ENCODE measurements at places on chromosomes 4 and X.

GRCh38 chr4:101049549-101050001 lies 297.8 kb downstream of the PPP3CA start:
- H3K27ac ChIP-seq = no peak overlapping the region
- no peak overlapping the region for H3K4me3 ChIP-seq
- H3K4me1 ChIP-seq = peaks cover 3% of the 10 kb centered on the region
- H3K27me3 ChIP-seq = no peaks in the 10 kb centered on the region

GRCh38 chrX:153778181-153778580 lies 2.7 kb upstream of the SRPK3 start:
- H3K27me3 ChIP-seq = no peaks in the 10 kb centered on the region
- H3K27ac ChIP-seq = no peak overlapping the region
- H3K4me1 ChIP-seq = no peaks in the 10 kb centered on the region
- H3K36me3 ChIP-seq = no peaks in the 10 kb centered on the region
- no peak overlapping the region for H3K4me3 ChIP-seq

- peaks cover 13% of the 10 kb centered on the region for H3K36me3 ChIP-seq
- H3K27me3 ChIP-seq = no peaks in the 10 kb centered on the region
- peaks cover 14% of the 10 kb centered on the region for H3K4me1 ChIP-seq
- H3K4me3 ChIP-seq = no peak overlapping the region
Observed at GRCh38 chr4:147846318-147847155, 114.6 kb downstream of the ARHGAP10 start.

DNA sequence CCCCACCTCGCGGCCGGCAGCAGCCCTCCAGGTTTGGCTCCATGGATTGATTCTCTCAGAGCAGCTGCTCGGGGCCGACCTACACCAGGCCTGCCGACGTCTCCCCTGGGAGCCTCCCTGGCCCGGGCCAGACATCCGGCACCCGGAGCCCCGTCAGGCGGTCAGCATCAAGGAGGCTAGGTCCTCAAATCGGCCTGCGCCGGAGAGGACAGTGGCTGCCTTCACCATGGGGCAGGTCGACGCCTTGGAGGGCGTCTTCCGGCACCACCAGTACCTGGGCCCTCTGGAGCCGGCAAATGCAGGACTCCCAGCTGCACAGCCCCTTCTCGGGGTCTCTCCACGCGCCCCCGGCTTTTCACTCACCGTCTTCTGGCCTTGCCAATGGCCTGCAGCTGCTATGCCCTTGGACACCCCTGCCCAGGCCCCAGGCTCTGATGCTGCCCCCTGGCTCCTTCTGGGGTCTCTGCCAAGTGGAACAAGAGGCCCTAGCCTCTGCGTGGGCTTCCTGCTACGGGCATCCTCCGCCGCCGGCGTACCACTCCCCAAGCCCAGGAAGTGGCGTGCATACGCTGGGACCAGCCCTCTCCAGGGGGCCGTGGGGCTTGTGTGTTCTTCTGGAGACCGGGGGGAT lies 341.8 kb downstream of the MAGEB5 start:
- H3K4me1 ChIP-seq = no peaks in the 10 kb centered on the region
- no peaks in the 10 kb centered on the region for H3K36me3 ChIP-seq
- peaks cover 28% of the 10 kb centered on the region for H3K27me3 ChIP-seq

DNA sequence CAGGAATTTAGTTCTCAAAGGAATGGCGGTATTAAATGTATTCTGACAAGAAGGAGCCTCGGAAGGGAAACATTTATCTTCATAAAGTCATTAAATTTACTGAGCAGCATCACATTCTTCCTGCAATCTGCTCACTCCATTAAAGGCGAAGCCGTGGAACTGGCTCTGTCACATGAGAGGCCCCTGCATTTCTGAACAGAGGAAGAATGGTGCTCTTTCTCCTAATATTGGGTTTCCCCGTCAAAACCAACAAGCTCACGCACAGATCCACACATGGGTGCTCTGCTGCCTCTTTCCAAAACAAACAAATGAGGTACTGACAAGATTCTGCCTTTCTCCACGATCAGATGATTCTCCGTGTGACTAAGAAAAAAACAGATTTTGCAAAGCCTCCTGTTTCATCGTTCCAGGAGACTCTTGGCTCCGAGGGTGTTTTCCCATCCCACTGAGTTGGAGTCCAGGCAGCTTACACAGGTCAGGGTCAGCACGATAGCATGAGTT lies 191.2 kb downstream of the IDS start:
- peak overlapping the region; percentile 11 for H3K4me3 ChIP-seq
- peaks cover 22% of the 10 kb centered on the region for H3K4me1 ChIP-seq
- DNase-seq = no peak
- no peaks in the 10 kb centered on the region for H3K27me3 ChIP-seq
- peaks cover 2% of the 10 kb centered on the region for H3K36me3 ChIP-seq
- peak overlapping the region; percentile 86 for H3K27ac ChIP-seq

GRCh38 chrX:72262077-72262476 lies 15.0 kb downstream of the RPS4X start:
- H3K36me3 ChIP-seq = peaks cover 2% of the 10 kb centered on the region
- H3K4me1 ChIP-seq = no peaks in the 10 kb centered on the region
- DNase-seq = no peak
- H3K27ac ChIP-seq = no peak overlapping the region
- no peaks in the 10 kb centered on the region for H3K27me3 ChIP-seq

DNA sequence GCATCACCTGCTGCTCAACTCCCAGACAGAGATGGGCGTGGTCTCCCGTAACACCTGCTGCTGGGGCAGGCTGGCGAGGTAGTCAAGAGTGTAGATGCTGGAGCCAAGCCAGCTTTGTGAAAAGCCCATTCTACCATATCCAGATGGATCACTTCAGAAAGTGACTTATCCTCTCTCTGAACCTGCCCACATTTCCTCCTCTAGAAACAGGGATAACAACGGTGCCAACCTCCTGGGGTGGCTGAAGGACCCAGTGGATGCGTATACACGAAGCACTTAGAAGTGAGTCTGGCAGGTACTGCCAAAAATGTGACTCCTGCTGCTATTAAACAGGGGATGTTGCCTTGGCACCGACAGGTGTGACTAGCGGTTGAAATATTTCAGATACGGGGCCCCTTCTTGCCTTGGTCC lies 95.8 kb downstream of the SORBS2 start:
- no peak overlapping the region for H3K4me3 ChIP-seq
- no peaks in the 10 kb centered on the region for H3K36me3 ChIP-seq
- peaks cover 7% of the 10 kb centered on the region for H3K27me3 ChIP-seq
- no peak overlapping the region for H3K27ac ChIP-seq
- peaks cover 12% of the 10 kb centered on the region for H3K4me1 ChIP-seq

DNA sequence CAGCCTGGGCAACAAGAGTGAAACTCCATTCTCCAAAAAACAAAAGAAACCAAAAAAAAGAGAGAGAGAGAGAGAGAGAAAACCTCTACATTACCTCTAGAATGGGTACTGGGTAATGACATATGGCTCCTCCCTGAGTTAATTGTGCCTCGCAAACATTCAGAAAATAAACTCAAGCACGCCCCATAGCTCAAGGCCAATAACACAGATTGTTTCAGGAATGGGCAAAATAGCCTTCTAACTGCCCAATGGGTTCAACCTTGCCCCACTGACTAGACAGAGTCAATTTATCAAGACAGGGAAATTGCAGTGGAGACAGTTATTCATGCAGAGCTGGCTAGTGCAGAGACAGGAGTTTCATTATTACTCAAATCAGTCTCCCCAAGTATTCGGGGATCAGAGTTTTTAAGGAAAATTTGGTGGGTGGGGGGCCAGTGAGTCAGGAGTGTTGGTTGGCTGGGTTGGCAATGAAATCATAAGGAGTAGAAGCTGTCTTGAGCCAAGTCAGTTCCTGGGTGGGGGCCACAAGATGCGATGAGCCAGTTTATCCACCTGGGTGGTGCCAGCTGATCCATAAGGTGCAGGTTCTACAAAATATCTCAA lies 25.1 kb downstream of the NIPAL1 start:
- peaks cover 4% of the 10 kb centered on the region for H3K36me3 ChIP-seq
- no peaks in the 10 kb centered on the region for H3K27me3 ChIP-seq
- no peak for DNase-seq
- peaks cover 16% of the 10 kb centered on the region for H3K4me1 ChIP-seq

DNA sequence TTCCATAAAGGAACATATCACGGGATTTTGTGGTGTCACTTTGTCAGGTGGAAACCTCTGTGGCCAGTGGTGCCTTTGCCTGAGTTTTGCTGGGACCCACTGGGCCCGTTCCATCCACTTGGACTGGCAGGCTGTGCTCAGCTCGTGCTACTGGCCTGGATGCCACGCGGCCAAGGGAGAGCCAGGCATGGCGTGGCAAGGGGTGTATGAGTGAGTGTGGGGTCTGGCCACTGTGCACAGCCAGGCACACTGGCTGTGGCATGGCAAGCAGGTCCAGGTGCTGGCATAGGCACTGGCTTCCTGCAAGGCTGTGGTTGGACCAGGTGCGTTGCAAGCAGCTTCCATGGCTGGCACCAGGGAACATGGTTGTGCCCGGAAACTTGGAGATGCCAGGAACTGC lies 60.8 kb downstream of the TBCK start:
- DNase-seq = no peak
- peaks cover 2% of the 10 kb centered on the region for H3K36me3 ChIP-seq
- no peaks in the 10 kb centered on the region for H3K27me3 ChIP-seq
- H3K27ac ChIP-seq = no peak overlapping the region

- H3K4me1 ChIP-seq = peaks cover 6% of the 10 kb centered on the region
- peaks cover 14% of the 10 kb centered on the region for H3K36me3 ChIP-seq
- no peaks in the 10 kb centered on the region for H3K27me3 ChIP-seq
- DNase-seq = no peak
- no peak overlapping the region for H3K4me3 ChIP-seq
- H3K27ac ChIP-seq = peak overlapping the region; percentile 86
Observed at GRCh38 chr4:2624782-2625530, 88.5 kb downstream of the FAM193A start.

DNA sequence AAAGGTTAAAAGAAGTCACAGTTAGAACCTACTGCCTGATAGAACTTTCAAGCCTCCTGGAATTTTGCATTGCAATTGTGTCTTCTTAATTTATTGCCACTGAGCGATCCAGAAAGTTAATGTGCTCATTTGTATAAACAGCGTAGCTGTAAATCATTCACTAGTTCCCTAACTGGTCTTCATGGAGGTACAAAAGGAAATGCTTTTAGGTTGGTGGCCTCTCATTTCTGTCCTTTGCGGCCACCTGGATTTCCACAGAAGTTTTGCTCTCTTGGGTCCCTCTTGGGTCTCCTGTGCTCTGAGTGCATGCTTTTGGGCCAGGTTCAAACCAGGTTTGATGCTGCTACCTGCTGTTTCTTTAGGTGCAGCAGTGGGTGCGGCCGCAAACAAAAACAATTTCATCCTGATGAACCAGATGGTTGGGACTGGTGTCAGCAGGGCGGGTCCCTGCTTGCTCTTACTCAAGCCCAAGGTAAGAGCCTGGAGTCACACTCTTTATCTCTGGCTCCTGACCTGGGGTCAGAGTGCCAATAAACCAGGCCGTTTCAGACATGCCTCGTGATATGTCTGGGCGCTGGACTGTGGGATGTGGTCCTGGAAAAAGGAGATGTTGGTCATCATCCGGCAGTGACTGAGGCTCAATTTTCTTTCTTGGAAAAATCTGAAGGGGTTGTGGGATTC lies 270.1 kb downstream of the PTTG2 start:
- no peak overlapping the region for H3K27ac ChIP-seq
- no peak overlapping the region for H3K4me3 ChIP-seq
- no peak for DNase-seq
- no peaks in the 10 kb centered on the region for H3K36me3 ChIP-seq

DNA sequence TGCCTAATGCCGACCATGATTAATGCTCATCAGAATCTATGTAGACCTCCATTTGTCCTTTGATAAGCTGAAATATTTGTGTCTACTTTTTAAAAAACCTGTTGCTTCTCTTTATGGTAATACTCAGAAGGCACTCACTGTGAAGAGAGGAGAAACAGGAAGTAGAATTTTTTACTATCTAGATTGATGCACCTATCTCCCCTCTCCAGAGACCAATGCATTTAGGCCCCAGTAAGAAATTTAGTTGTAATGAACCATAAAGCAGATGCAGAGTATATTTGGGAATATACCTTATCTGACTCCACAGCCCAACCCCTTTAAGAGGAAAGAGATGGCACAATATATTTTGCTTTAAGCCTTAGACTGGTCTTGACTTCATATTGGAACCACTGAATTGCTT lies 11.1 kb downstream of the TBL1X start:
- no peaks in the 10 kb centered on the region for H3K27me3 ChIP-seq
- H3K36me3 ChIP-seq = peaks cover 13% of the 10 kb centered on the region
- no peak overlapping the region for H3K4me3 ChIP-seq
- H3K27ac ChIP-seq = no peak overlapping the region
- peaks cover 16% of the 10 kb centered on the region for H3K4me1 ChIP-seq

DNA sequence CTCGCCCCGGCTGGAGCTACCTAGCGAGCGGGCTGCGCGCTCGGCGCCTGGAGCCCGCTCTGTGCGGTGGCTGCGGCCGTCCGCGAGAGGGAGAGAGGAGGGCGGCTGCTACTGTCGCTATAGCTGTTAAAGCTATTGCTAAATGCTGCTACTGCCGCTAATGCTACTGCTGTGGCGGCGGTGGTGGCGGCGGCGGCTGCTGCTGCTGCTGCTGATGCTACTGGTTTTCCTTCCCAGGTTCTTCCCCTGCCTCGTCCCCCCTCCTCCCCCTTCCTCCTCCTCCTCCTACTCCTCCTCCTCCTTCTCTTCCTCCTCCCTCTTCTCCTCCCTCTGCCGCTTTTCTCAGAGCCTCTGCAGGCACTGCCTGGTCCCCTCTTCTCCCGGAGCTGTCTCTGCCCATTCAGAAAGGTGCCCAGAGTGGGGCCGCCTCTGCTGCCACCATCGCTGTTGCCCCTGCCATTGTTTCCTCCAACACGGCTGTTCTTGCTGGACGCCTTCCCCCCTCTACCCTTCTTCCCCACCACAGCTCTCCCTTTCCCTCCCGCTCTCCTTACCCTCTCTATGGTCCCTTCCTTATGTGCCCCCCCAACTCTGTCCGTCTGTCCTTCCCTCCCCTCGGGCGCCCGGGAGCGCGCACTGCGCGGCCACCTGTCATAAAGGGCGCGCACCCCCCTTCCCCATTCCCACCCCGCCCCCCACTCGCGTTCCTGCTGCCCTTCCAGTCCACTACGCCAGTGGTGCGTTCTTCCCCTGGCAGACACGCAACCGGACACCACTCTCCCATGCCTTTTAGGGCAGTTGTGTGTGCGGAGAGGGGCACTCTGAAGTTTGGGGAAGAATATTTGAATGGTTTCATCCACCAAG lies at the start of gene NEXMIF:
Gene NEXMIF, minus strand, starts transcription at position 228 of the 864 bp plus-strand sequence.
- peaks cover 4% of the 10 kb centered on the region for H3K4me1 ChIP-seq
- no peaks in the 10 kb centered on the region for H3K36me3 ChIP-seq
- H3K4me3 ChIP-seq = peak within 1 kb of the TSS; percentile 75
- no peak for DNase-seq
